ENCODE measurements at places on chromosomes 4 and X. TPM values are rescaled to one million over a fixed set of nuclear protein-coding genes. Genes with fewer than 3 reads are reported as not detected.

Gene ZAR1
- total RNA-seq = not detected

Gene TRIM61
- 4.1 TPM for total RNA-seq

Gene XAGE2
- not detected for total RNA-seq

Gene GLRA3
- 0.41 TPM for total RNA-seq

Gene GLRA2
- not detected for total RNA-seq

DNA sequence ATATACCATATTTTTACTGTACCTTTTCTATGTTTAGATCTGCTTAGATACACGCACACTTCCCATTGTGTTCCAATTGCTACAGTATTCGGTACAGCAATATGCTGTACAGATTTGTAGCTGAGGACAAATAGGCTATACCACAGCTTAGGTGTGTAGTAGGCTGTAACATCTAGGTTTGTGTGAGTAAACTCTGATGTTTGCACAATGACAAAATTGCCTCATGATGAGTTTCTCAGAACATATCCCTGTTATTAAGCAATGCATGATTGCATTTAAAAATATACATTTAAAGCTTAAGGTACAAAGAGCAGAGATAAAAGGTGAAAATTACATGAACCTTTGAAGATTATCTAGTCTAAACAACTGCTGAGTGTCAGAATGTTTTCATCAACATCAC lies 181.7 kb downstream of the ADGRA3 start:
- no peak for DNase-seq

DNA sequence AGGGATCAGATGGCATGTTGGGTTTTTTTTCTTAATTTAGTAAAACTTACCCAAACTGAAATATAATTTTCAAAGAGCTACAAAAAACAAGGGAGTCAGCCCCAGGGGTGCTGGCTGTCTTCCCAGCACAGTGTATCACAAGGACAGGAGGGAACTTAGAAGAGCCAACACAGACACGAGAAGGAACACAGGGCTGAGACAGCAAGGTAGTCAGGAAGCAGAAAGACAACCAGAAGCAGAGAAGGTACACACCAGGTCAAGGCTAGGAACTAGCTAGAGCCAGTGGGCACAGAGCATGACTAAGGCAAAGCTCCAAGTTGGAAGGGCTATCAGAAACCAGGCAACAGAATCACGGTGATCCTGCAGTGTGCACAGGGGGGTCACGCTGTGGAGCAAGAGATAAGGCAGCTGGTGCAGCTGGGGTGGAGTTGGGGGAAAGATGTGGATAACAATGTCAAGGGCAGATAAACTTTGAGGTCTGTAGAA lies 168.7 kb downstream of the NR3C2 start:
- no peak for DNase-seq

All from uterus (tissue), 4 donors.